ENCODE measurements at places on chromosomes 3 and 15.
A peak's percentile ranks its signal among the peaks of the same experiment; 100 is the strongest.

GRCh38 chr3:37988931-37989525, 1.6 kb upstream of the VILL start:
- DNase-seq = no peak

DNA sequence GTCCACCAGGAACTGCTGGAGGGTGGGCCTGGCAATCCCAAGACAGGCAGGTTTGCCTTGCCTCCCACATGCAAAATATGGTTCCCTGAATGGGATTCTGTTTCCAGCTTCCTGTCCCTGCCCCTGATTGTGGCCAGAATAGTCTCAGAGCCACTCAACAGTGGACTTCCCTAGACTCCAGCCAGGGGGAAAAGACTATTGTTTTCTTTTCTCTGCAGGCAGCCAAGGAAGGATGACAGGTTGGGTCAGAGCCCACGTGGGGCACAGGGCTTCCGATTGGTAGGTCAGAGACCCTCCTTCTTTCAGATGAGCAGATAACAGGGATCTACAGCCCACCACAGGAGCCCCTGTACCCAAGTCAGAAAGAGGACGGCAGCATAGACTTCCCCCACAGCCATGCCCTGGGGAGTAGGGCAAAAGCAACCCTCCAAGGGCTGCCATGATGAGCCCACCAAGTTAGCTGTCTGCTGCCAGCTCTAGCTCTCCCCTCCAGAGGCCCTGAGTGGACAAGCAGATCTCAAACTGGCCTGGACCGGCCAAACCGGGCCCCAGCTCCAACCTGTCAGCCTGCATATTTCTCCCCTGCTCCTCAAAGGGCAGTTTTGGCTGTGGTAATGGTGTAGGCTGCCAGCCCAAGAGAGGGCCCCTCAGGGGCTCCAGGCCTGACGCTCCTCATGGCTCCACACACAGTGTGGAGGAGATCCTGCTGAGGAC, 6.4 kb downstream of the TLR9 start:
- DNase-seq = no peak

- DNase-seq = no peak
These were observed 97.8 kb downstream of the SHQ1 start for GRCh38 chr3:72750405-72750965.

- DNase-seq = peak; percentile 37
These were observed 445.1 kb upstream of the RBMS3 start for GRCh38 chr3:28835751-28836150.

DNA sequence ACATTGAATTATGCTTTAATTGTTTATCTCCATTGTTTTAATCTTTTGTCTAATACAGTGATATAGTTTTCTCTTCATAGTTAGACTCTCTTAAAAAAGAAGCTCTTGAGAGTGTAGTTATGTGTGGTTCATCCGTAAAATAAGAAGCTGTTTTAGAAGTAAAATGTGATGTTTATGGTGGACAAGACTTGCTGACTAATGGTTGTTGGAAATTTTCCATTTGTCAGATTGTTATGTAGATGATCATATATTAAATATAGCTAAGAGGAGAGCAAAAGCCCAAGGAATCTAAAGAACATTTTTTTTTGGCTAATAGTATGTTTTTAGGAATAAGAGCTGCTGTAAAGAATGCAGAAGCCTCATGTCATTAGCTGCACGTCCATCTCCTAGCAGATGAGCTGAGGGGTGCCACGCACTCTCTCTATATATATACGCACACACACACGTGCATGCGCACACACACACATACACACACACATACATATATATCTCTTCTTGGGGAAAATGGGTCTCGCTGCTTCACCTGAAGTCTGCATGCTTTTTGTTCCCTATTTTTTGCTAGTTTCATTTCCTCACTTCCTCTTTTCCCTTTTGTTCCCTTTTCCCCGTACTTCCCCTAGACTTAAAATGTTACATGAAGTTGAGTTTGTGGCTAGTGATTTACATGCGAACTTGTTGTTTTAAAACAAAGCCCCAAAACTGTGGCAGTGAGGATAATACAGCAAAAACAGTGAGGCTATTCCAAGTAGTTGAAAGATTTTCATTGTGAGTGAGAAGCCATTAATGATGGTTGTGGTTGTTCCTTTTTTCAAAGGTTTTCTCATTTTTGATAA, 107.8 kb downstream of the MBNL1 start:
- DNase-seq = no peak

DNA sequence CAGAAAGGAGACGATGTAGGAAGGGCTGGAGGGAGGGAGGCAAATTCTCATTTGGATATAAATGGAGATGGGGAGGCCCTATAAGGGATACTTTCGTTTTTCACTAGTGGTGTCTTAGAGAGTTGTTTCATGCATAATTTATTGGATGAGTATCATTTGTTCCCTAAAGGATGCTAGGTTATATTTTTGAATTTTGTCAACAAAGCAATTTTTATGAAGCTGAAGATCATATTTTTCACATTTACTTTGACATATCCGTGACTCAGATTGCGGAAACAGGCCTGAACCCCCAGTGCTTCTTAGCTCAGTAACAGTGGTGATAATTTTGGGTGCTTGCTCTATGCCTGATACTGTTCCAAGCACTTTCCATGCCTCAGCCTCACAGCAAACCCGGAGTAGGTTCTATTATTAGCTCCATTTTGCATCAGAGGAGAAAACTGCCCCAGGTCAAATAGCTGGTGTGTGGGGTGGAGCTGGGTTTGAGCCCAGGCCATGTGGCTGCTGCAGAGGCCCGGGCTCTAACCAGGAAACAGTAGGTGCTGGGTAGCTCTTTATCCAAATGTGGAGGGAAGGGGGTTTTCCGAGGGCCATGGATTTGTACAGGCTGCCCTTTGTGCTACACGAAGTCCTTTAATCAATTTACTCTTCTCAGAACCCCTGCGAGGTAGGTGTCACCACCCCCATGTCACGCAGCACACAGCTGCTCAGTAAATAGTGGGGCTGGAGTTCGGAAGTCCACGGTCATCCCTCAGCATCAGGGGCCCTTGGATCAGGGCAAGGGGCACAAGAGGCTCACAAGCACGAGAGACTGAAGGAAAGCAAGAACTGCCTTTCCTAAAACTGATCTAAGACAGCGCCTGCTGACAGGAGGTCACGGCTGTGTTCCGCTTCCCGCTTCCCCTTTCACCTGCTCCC, 99.1 kb downstream of the SLC49A4 start:
- no peak for DNase-seq

GRCh38 chr15:57680021-57680420, 26.5 kb upstream of the POLR2M start:
- no peak for DNase-seq

- DNase-seq = no peak
These were observed 13.2 kb upstream of the AEN start for GRCh38 chr15:88607951-88608350.

DNA sequence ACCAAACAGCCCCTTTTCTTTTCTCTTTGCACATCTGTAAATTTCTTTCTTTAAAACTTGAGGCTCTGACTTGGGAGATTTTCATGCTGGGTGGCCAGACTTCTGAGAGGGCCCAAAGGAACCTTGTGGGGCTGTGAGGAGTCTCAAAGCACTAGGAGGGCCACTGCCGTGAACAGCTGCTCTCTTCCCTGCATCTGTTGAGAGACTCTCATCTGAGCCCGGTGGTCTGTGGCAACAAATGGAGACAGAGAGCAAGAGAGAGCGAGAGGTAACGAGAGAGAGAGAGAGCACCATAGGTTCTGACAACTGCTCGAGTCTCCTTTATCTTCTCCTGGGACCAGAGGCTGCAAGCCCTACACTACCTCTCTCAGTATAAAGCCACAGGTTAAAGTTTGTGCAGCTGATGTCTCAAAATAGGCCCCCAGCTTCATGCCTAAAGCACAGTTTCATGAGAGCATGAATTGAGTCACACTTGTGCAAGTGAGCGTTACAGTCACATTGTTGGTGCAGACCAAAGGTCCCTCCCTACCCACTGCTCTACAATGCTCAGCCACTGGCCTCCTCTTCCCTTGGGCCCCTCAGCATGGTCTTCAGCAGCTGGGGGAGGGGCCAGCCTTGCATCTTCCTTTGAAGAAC, 60.7 kb downstream of the ZNF621 start:
- no peak for DNase-seq

GRCh38 chr3:5016211-5017161, 37.2 kb downstream of the BHLHE40 start:
- DNase-seq = peak; percentile 46

- peak; percentile 51 for DNase-seq
These were observed 5.6 kb upstream of the MFGE8 start for GRCh38 chr15:88918738-88919137.

DNA sequence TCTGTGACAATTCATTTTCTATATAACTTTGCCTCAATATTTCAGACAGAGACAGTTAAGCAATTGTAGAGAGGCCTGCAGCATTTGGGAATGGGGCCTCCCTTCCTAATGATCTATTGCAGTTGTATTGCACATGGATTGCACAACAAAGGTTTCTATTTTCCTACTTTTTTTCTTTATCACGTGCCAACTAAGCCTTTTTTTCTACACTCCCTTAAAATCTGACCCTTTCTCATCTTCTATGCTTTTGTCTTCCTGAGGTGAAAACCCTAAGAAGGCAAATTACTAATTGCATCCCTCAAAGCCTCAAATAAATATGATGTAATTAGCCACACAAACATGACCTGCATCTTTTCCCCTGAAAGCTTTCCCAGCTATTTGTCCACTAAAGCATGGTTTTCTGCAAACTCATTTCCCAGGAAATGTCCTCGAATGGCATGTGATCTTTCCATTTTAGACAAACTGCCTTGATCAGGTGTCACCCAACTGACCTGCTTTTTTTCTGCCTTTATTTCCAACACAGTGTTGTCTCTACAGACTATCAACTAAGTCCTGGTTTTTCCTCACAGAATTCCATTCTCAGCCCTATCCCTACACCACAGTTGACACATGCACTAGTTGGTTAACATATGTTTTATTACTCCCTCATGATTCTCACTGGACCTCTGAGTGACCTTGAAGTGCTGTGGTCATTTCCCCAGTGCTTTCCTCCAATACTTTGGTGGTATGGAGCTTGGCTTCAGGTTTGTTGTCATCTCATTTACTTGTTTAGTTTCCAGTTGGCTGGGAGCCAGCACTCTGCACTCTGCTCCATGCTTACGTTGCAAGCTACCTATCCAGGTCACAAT, 31.9 kb upstream of the TSC22D2 start:
- peak; percentile 27 for DNase-seq

DNA sequence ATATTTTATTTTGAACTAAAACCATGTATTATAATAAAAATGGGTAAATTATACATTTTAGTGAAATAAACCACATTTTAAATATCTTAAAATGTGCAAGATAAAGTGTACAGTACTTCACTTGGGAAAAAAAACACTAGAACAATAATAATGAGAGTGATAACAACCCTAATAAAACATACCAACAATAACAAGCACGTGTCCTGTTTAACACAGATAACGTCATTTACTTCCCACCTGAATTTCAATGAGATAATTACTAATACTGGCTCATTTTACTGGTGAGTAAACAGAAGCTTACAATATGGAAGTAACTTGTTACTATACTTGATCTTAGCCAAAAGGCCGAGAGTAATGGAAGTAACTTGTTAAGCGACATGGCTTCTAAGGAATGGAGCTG, 110.2 kb upstream of the PRTG start:
- DNase-seq = no peak

- no peak for DNase-seq
These were observed 187.0 kb downstream of the UBE3A start for GRCh38 chr15:25251700-25252390.

- peak; percentile 3 for DNase-seq
These were observed 40.4 kb upstream of the IQSEC1 start for GRCh38 chr3:13113346-13114330.

DNA sequence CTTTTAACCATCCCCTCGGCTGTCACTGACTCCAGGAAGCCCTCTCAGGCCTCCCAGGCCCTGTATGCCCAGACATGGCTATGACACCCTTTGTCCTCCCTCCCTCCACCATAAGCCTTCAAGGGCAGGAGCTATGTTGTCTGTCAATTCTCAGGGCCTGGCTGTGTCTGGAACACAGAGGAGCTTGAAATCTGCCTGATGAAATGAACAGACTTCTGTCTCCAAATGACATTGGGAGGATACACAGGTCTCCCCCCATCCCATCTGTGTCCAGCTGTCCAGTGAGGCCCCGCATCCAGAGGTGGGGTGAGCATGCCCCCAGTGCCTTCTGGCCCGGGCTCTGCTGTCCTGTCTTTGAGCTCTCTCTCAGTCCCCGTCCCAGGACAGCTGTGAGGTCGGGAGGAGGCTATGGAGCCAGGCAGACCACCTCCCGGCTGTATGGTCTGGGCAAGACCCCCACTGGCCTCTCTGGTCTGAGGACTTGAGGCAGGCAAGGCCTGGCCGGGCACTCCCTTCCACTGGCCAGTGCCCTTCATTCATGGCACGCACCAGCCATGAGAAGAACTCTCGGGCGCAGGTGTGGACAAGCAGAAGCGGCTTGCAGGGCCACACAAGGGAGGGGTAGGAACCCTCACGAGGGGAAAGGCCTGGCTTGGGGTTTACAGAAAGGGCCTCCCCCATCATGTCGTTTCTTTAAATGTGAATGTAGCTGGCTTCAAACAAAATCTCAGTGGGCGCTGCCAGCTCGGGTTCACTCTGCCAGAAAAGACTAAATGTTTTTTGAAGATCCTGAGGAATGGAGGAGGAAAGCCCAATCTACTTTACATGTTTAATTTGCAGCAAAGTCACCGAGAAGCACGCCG, 38.9 kb downstream of the PCSK6 start:
- DNase-seq = no peak

- no peak for DNase-seq
These were observed 152.7 kb upstream of the CDIN1 start for GRCh38 chr15:36426691-36427090.

DNA sequence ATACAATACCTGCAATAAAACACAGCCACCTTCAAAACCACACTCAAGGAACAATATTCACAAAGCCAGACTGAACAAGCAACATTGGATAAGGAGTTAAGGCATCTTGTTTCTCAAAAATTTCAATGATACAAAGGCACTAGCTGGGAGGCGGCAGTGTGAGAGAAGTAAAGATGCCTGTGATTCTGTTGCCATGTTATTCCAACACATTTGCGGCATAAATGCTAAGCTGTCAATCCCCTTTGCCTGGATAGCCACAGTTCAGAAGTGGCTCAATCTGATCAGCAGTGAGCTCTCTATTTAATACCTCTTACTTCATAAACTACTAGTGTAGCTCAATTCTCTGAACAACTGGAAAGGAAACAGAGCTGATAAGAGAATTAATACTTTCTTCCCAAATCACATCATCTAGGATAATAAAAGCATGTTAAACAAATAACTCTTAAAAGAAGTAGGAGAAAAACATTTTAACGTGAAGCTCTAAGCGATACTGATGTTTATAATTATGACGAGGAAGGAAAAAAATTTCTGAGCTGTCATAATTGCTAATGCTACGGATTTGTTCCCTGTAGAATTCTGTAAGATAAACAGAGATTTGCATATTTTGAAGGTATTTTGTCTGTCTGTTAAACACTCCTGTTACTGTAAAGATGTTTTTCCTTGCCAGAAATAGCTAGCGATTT, 358.4 kb downstream of the FOXP1 start:
- no peak for DNase-seq

- no peak for DNase-seq
These were observed 14.0 kb upstream of the B3GNT5 start for GRCh38 chr3:183239046-183239445.

DNA sequence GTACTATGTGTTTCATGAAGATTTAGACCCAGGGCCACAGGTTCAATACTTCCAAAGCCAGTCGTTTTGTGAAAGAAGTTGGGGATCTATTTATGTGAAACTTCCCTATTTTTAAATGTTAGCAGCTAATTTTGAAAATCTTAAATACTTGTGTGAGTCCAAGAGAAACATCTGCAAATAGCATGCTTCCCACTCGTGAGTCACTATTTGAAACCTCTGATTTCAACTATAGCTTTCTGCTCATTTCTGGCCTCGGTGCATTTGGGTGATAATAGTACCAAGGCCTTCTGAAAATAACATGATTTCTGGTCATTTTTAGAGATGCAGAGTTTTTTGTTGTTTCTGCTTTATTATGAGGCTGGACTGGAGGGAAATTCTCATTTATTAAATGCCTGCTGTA, 110.0 kb downstream of the OPA1 start:
- no peak for DNase-seq

All from body of pancreas (tissue), 4 donors.